ENCODE measurements at places on chromosomes 2 and 18.

- DNase-seq = no peak
Measured at GRCh38 chr18:38413193-38413592, 847.6 kb upstream of the CELF4 start.

DNA sequence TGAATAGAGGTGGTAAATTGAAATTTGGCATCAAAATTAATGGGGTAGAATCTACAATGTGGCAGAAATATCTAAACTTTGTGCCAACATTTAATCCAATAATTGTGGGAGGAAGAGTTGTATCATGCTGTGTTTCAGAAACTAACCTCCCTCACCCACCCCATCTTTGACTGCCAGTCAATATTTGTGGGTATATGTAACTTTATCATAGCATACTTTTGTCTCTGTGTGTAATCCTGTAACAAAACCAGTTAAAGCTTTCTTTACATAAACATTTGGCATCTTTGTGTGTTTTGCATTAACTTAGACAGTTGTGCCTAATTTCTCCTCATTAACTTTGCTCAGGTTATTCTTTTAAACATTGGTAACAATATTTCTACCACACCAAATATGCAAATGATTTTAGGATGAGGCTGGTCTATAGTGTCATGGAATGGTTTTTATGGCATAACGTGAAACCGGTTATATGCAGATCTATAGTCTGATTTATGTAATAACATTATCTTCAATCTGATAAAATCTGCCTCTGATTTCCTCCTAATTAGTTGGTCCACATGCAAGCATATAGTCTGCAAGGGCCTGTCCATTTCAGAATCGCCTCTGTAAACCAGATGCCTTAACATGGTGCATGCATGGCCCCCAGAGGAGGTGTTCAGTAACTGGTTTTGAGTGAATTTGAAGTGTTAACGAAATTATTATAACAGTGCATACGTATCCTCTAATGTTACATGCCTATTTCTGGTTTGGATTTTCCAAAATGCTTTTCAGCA is 84.3 kb downstream of the ACSL3 start:
- no peak for DNase-seq

DNA sequence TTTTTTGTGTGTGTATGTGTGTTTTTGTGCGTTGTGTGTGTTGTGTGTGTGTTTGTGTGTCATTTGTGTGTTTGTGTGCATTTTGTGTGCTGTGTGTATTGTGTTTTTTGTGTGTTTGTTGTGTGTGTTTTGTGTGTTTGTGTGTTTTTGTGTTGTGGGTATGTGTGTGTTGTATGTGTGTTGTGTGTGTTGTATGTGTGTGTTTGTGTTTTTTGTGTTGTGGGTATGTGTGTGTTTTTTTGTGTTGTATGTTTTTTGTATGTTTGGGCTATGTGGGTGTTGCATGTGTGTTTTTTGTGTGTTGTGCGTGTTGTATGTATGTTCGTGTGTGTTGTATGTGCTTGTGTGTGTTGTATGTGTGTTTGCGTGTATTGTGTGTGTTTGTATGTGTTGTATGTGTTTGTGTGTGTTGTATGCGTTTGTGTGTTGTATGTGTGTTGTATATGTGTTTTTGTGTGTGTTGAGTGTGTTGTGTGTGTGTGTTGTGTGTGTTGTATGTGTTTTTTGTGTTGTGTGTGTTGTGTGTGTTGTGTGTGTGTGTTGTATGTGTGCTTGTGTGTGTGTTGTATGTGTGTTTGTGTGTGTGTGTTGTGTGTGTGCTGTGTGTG is 275.3 kb downstream of the HRH4 start:
- DNase-seq = no peak

- no peak for DNase-seq
Measured at GRCh38 chr18:6941996-6942395, 175.6 kb downstream of the LAMA1 start.

- no peak for DNase-seq
Measured at GRCh38 chr2:208074610-208075356, 49.5 kb upstream of the PLEKHM3 start.

- no peak for DNase-seq
Measured at GRCh38 chr2:237057893-237058300, 27.8 kb upstream of the COPS8 start.

DNA sequence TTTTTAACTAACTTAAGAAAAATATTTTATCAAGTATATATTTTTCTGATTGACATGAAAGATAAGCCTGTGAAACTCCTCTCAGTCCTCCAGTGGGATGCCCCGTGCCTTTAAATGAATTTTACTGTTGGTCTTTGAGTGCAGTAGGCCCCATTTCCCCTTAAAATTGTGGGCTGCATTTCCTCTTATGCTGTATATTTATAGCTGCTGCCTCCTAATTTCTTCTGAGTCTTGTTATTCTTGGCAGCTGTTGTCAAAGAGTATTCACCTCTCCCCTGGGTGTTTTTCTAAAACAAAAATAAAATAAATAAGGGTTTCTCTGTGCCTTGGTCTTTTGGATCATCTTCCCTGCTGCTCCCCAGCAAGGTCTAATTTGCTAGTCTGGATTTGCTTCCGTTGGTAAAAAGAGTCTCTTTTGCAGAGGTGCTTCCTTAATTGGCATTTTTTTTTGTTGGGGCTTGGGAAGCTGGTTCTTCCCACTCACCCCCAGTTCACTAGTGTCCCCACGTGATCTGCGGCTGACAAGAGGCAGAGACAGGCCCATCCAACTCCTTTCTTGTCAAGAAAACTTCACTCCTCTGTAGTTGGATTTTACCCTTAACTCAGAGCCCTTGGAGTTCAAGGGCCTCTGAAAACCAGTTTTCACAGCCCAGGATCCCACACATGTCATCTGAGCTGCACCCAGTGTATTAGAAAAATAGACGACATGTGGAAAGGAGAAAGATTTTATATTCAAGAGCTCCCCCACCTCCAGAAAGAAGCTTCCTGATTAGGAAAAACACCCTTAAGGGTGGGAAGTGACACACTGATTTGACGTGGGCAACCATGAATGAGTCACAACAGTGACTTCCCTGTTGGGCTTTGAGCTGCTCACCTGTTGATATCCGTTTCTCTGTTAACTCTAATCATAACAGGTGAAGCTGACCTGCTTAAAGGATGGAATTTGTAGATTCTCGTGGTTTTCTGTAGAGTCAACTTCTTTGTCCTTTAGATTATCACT is 431.5 kb downstream of the DCDC2C start:
- DNase-seq = no peak

- DNase-seq = no peak
Measured at GRCh38 chr2:111705711-111706336, 178.2 kb downstream of the ANAPC1 start.
